Stimulated activated CD4-positive, alpha-beta T cell treated with anti-CD3 and anti-CD28 coated beads, Interleukin-1b, Interleukin-23, amount 100 ng/mL, for 1 hour (primary cell): ENCODE measurements at places on chromosomes 2 and 18.

GRCh38 chr2:238699307-238700116 lies 148.4 kb upstream of the TWIST2 start:
- DNase-seq: no peak

- no peak for DNase-seq
Measured at GRCh38 chr2:231780123-231780908, 766 bp downstream of the PDE6D start.

GRCh38 chr2:204732019-204732418 lies 186.7 kb downstream of the PARD3B start:
- no peak for DNase-seq

- peak; percentile 37 for DNase-seq
Measured at GRCh38 chr2:231926180-231926741, at the start of gene NPPC. Gene NPPC, minus strand, starts transcription at chr2:231926396. Its CDS starts 147 bp downstream, at chr2:231926249.

- DNase-seq: no peak
Measured at GRCh38 chr18:23880931-23881617, 133.5 kb upstream of the TTC39C start.

DNA sequence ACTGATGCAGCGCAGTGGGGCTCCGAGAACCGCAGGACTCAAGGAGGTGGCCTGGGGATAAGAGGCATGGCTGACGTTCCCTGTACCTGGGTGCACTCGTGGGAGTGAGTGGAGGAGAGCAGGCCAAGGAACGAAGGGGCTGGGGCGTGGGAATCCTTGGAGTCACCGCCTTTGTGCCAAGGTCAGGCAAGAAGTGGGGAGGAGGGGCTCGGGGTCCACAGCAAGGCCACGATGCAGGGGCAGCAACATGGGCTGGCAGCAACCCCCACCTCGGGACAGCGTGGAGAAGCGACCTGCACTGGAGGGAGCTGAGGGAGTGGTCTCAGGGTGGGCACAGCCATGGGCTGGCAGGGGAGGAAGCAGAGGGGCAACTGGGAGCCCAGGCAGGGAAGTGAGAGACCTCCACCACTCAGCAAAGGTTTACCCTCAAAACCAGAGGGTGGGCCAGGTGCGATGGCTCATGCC lies 18.6 kb downstream of the ARID5A start:
- DNase-seq: no peak

GRCh38 chr2:168087401-168087800 lies 160.0 kb downstream of the STK39 start:
- no peak for DNase-seq

- no peak for DNase-seq
Measured at GRCh38 chr2:103859238-103859637, 994.7 kb upstream of the POU3F3 start.

GRCh38 chr2:134445985-134446382 lies 192.1 kb downstream of the MGAT5 start:
- no peak for DNase-seq

DNA sequence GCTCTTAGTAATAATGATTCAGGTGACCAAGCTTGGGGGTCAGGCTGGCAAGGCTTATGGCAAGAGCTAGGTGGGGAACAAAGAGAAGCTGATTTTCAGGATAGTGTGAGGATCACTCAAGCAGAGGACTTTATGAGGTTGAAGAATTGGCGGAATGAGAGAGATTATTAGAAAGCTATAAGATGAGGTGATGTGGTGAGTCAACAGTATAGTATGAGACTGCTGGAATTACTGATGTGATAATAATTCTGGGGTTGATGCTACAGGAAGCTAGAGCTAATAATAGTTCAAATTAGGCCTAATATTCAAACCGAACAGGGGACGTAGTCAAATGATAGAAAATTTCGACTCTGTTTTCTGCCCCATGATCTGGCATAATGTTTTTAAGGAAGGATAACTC lies 2115.3 kb upstream of the PIK3C3 start:
- DNase-seq: no peak

DNA sequence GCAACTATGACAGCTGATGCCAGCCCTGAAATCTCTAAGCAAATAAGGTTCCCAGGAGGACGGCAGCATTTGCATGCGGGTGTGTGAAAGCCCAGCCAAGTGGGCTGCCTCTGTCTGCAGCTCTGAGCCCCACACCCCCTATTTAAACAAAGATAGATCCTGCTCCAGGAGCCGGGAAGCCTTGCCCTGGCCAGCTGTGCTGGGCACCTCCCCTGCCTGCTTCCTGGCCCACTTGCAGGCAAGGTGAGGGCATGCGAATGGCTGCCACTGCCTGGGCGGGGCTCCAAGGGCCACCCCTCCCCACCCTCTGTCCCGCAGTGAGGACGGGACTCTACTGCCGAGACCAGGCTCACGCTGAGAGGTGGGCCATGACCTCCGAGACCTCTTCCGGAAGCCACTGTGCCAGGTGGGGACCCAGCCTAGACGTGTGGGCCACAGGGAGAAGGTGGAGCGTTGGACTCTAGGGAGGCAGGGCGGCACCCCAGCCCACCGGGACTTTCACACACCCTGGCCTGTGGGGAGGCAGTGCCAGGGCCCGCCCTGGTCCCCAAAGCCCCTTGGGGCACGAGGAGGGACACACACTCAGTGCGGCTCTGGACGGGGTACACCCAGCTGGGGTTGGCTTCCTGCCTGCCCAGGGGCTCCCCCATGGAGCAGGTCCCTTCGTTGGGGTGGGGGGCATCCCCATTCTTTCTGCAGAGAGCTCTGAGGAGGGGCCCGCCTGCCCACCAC lies at the start of gene ANO7:
ANO7 (plus strand) TSS at position 317 of the 732 bp plus-strand sequence. CDS start 1,387 bp downstream, outside the sequence.
- no peak for DNase-seq

DNA sequence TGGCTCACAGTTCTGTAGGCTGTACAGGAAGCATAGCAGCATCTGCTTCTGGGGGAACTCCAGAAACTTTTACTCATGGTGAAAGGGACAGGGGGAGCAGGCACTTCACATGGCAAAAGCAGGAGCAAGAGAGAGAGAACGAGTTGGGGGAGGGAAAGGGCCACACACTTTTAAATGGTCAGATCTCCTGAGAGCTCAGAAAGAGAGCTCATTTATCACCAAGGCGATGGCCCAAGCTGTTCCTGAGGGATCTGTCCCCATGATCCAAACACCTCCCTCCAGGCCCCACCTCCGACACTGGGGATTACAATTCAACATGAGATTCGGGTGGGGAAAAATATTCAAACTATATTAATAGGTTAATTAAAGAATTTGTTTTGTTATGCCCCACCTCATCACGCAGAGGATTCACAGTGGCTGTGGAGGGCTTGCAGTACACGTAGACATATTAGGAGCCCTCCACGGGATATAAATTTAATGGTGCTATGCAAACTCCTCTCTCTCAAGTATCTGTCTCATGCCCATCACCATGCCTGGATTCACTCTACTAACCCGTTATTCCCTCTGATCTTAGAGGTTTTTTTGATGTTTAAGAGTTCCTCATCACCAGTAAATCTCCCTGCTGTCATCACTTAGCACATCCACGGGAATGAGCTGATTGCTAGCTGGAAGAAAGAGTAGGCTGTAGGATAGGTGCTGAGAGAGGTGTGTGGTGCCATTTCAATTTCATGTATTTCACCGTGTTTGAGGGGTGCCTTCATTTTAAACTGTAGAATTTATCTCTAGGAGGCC lies 84.5 kb upstream of the ARHGAP28 start:
- no peak for DNase-seq

GRCh38 chr2:202335791-202336467 lies 40.2 kb upstream of the BMPR2 start:
- no peak for DNase-seq

DNA sequence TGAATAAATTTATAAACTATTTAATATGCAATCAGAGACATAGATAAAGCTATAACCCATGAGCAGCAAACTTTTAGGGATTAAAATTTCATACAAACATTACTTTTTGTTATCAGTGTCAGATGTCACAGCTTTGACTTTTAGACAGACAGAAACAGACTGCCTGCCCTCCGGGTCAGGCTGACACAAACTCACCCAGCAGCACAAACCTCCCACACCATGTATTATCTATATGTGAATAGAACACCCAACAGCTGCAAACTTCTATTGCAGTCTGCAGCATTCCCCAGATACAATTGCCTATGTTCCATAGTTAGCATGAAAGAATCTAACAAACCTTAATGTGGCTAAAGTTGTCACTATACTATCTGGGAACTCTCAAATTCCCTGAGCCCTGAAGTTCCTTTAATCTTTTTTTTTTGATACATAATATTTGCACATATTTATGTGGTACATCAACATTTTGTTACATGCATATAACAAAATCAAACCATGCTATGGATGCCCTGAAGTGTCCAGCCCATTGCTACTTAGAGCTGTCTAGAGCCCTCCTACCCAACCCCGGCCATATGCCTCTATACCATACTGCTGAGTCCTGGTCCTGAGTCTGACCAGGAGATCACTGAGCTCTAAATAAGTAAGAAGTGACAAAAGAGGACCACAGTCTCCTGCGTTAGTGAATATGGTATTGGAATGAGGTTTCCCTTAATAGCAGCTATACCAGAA lies 214.4 kb downstream of the ZNF385B start:
- DNase-seq: no peak

GRCh38 chr2:113175042-113175628 lies 1.4 kb downstream of the PSD4 start:
- DNase-seq: no peak
